ENCODE measurements at places on chromosomes 2 and 18. TPM values are rescaled to one million over a fixed set of nuclear protein-coding genes. Genes with fewer than 3 reads are reported as not detected.

DNA sequence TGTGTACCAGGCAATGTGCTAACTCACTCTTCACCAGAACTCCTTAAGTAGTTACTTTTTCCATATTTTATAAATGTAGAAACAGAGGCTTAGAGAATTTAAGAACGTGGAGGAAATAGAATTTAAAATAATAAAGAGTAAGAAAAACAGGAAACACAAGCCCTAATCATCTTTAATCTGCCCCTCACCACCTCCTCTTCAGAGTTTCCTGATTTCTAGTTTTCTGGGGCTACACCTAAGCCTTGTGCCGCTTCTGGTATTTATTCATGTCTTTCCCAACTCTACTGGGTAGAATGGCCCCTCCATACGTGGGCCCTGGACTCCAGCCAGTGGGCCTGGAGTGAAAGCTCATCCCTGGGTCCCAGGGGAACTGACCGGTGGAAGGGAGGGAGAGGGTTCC lies 85.4 kb downstream of the RTN4 start:
- peaks cover 2% of the 10 kb centered on the region for H3K36me3 ChIP-seq
- DNase-seq, result no peak
- no peaks in the 10 kb centered on the region for H3K27me3 ChIP-seq
- H3K4me1 ChIP-seq, result peaks cover 17% of the 10 kb centered on the region
- peak overlapping the region; percentile 16 for H3K27ac ChIP-seq

The TEX44 gene
- not detected for total RNA-seq

DNA sequence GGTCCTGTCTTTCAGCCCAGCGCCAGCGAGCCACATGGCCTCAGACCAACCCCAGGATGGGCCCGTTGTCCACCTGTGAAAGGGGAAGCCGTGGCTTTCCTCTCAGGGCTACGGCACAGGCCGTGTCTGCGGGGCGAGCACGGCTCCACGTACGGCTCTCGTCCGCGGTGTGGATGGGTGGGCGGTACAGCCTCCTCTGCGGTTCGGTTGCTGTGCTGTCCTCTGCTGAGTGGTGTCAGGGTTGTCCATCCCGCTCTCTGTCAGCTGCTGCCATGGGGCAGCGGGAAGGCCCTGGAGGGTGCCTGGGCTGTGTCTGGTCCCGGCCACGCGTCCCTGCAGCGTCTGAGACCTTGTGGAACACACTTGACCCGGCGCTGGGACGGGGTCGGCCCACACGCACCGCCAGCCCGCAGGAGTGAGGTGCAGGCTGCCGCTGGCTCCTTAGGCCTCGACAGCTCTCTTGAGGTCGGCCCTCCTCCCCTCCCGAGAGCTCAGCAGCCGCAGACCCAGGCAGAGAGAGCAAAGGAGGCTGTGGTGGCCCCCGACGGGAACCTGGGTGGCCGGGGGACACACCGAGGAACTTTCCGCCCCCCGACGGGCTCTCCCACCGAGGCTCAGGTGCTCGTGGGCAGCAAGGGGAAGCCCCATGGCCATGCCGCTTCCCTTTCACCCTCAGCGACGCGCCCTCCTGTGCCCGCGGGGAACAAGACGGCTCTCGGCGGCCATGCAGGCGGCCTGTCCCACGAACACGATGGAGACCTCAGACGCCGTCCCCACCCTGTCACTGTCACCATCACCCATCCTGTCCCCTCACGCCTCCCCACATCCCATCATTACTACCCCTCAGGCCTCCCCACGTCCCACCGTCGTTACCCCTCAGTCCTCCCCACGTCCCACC lies 128.7 kb downstream of the NFATC1 start:
- peak overlapping the region; percentile 60 for H3K4me3 ChIP-seq
- peak; percentile 70 for DNase-seq
- peaks cover 60% of the 10 kb centered on the region for H3K4me1 ChIP-seq
- H3K36me3 ChIP-seq, result peaks cover 10% of the 10 kb centered on the region

- no peaks in the 10 kb centered on the region for H3K36me3 ChIP-seq
- peaks cover 3% of the 10 kb centered on the region for H3K4me1 ChIP-seq
- H3K4me3 ChIP-seq, result no peak overlapping the region
- H3K27ac ChIP-seq, result no peak overlapping the region
- no peak for DNase-seq
These were observed 151.6 kb downstream of the PTGR3 start for GRCh38 chr18:75057169-75057960.

The ZNF385B gene
- total RNA-seq, result not detected

GRCh38 chr18:5626130-5626880 lies 82.5 kb upstream of the EPB41L3 start:
- no peak overlapping the region for H3K27ac ChIP-seq
- no peak for DNase-seq
- H3K27me3 ChIP-seq, result peaks cover 24% of the 10 kb centered on the region
- no peaks in the 10 kb centered on the region for H3K36me3 ChIP-seq

GRCh38 chr2:157903151-157903550 lies 27.0 kb upstream of the ACVR1 start:
- peaks cover 38% of the 10 kb centered on the region for H3K4me1 ChIP-seq
- no peak overlapping the region for H3K27ac ChIP-seq
- no peaks in the 10 kb centered on the region for H3K36me3 ChIP-seq
- H3K27me3 ChIP-seq, result no peaks in the 10 kb centered on the region
- H3K4me3 ChIP-seq, result no peak overlapping the region

DNA sequence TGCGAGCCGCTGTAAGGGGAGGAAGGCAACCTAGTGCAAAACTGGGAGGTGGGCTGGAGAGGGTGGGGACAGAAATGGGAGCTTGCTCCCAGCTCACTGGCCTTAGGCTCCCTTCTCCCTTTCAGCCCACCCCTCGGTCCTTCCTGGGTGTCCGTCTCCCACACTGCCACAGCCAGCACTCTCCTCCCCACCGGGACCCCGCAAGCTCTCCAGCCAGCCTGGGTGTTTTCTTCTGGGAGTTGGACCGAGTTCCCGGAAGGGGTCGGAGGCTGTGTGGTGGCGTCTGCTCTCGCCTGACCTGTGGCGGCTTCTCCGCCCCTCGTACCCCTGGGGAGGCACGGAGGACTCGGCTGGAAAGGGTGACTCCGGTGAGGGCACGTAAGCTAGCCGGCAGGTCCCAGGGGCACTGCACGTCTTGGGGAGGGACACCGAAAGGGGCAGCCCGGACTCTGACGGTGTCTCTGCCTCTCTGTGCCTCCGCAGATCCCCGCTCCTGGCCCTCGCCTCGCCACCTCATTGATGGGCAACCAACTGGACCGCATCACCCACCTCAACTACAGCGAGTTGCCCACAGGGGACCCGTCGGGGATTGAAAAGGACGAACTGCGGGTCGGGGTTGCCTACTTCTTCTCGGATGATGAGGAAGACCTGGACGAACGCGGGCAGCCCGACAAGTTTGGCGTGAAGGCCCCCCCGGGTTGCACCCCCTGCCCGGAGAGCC lies 1.1 kb downstream of the LRATD1 start:
- H3K36me3 ChIP-seq, result peaks cover 4% of the 10 kb centered on the region
- no peaks in the 10 kb centered on the region for H3K4me1 ChIP-seq
- H3K4me3 ChIP-seq, result no peak overlapping the region
- no peak for DNase-seq

GRCh38 chr18:59343926-59344325 lies 15.1 kb downstream of the LMAN1 start:
- H3K4me3 ChIP-seq, result no peak overlapping the region
- DNase-seq, result no peak
- peaks cover 24% of the 10 kb centered on the region for H3K4me1 ChIP-seq
- peaks cover 82% of the 10 kb centered on the region for H3K36me3 ChIP-seq
- H3K27ac ChIP-seq, result no peak overlapping the region
- H3K27me3 ChIP-seq, result no peaks in the 10 kb centered on the region

DNA sequence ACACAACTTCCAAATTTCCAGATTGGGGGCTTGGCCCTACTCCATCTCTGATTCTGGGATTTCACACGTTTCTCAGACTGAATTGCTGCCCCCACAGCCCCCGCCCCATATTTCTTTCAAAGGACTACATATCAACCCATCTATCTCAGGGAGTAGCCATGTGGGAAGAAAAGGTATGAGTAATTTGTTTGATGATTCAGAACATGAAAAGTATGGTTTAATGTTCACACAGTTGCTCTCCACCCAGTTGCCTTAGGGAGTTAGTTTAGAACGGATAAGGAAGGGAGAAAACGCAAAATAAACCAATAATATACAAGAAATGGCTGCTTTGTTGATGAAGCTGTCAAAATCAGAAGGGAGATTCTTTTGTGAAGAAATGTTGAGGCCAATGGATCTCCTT lies 145.1 kb downstream of the PIEZO2 start:
- no peak overlapping the region for H3K27ac ChIP-seq
- no peaks in the 10 kb centered on the region for H3K27me3 ChIP-seq
- no peak overlapping the region for H3K4me3 ChIP-seq
- H3K36me3 ChIP-seq, result no peaks in the 10 kb centered on the region

- no peak for DNase-seq
- H3K4me3 ChIP-seq, result no peak overlapping the region
- no peak overlapping the region for H3K27ac ChIP-seq
- peaks cover 16% of the 10 kb centered on the region for H3K4me1 ChIP-seq
- H3K27me3 ChIP-seq, result no peaks in the 10 kb centered on the region
These were observed 21.0 kb upstream of the MCFD2 start for GRCh38 chr2:46936566-46936965.

The UGT1A6 gene
- not detected for total RNA-seq

- DNase-seq, result no peak
- no peak overlapping the region for H3K27ac ChIP-seq
- H3K36me3 ChIP-seq, result no peaks in the 10 kb centered on the region
- H3K4me3 ChIP-seq, result no peak overlapping the region
- H3K27me3 ChIP-seq, result peaks cover 29% of the 10 kb centered on the region
These were observed 95.6 kb downstream of the SP3 start for GRCh38 chr2:173869244-173870229.

The TEKT4 gene
- total RNA-seq, result not detected

- H3K27me3 ChIP-seq, result no peaks in the 10 kb centered on the region
- H3K4me3 ChIP-seq, result no peak overlapping the region
- H3K36me3 ChIP-seq, result no peaks in the 10 kb centered on the region
- DNase-seq, result no peak
These were observed 58.8 kb downstream of the FECH start for GRCh38 chr18:57527556-57528229.

The ALPG gene
- not detected for total RNA-seq

DNA sequence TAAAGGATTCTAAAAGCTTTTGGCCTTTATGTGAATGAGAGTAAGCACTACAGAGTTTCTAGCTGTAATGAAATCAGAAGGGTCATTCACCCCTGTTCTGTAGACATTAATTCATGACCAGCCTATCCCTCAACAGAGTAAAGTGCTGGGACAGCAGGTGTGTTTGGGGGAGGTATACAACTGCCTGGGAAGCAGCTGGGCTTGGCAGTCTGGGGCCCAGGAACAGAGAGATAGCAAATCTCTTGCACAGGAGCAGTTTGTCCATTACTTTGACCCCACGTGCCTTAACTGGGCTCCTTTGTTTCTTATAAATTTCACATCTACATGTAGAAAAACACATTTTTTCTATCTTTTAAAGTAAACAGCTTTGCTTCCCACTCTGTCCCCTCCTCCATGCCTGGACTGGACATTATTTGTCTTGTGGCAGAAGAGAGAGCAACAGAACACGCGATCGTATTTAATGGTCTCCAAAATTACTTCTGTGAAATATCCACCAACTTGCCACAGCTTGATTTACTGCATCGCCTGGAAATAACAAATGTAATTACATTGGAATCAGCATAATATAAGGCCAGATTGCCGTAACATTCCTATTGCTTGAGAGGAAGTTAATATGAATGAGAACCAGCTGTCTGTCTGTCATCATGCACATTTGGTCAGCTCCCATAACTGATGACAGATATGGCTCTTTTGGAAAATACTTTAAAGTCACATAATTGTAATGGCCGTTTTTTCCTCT lies 263.8 kb downstream of the RBM43 start:
- peaks cover 3% of the 10 kb centered on the region for H3K27me3 ChIP-seq
- no peaks in the 10 kb centered on the region for H3K4me1 ChIP-seq
- H3K27ac ChIP-seq, result no peak overlapping the region

GRCh38 chr2:19850056-19851050 lies 51.4 kb downstream of the TTC32 start:
- no peak overlapping the region for H3K4me3 ChIP-seq
- no peaks in the 10 kb centered on the region for H3K4me1 ChIP-seq
- H3K27me3 ChIP-seq, result no peaks in the 10 kb centered on the region
- DNase-seq, result no peak
- no peak overlapping the region for H3K27ac ChIP-seq

GRCh38 chr2:70726947-70727725 lies 40.9 kb downstream of the ADD2 start:
- no peak overlapping the region for H3K27ac ChIP-seq
- no peak overlapping the region for H3K4me3 ChIP-seq
- no peak for DNase-seq
- no peaks in the 10 kb centered on the region for H3K4me1 ChIP-seq

DNA sequence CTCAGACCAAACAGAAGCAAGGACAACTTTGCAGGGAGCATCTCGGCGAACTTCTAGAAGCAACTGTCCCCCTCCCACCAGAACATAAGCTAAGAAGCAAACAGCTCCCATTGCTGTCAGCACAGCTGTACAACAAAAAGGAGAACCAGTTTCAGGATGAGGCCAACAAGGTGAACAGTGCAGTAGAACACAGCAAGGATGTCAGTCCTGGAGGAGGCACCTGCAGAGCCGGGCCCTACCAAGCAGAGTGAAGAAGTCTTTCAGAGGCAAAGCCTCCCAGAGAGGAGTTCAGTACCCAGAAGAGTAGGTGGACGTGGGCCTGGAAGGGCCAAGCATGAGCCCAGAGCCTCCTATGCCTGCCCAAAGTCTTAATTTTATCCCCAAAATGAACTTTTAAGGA lies 1.0 kb downstream of the PASK start:
- H3K36me3 ChIP-seq, result peaks cover 7% of the 10 kb centered on the region
- H3K4me3 ChIP-seq, result peak overlapping the region; percentile 96
- H3K27ac ChIP-seq, result peak overlapping the region; percentile 72
- DNase-seq, result no peak

GRCh38 chr2:239671471-239671870 lies 270.7 kb upstream of the HDAC4 start:
- no peaks in the 10 kb centered on the region for H3K36me3 ChIP-seq
- no peak for DNase-seq
- no peak overlapping the region for H3K4me3 ChIP-seq
- no peak overlapping the region for H3K27ac ChIP-seq

DNA sequence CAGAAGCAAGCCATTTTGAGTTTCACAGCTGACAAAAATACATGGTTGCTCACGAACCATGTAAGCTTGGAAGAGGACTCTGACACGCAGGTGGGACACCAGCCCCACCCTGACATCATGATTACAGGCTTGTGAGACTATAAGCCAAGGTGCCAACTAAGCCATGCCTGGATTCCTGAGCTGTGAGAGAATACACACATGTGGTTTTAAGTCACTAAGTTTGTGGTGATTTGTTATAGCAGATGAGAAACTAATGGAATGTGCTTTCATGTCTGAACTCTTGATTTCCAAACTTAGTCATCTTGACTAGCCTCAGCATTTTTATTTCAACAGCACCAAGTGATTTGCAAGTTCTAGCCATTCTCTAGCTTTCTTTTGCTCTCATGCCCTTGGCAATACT lies 676.1 kb upstream of the CELF4 start:
- no peaks in the 10 kb centered on the region for H3K27me3 ChIP-seq
- H3K4me3 ChIP-seq, result no peak overlapping the region
- no peak overlapping the region for H3K27ac ChIP-seq
- H3K36me3 ChIP-seq, result no peaks in the 10 kb centered on the region
- DNase-seq, result no peak
- no peaks in the 10 kb centered on the region for H3K4me1 ChIP-seq

GRCh38 chr2:30230497-30231211 lies 680 bp upstream of the LBH start:
- no peak for DNase-seq
- H3K27ac ChIP-seq, result peak overlapping the region; percentile 61
- peaks cover 22% of the 10 kb centered on the region for H3K36me3 ChIP-seq
- H3K4me1 ChIP-seq, result peaks cover 64% of the 10 kb centered on the region

The PJVK gene
- total RNA-seq, result 0.50 TPM
